ENCODE measurements at places on chromosomes 12 and 14. TPM values are rescaled to one million over a fixed set of nuclear protein-coding genes. Genes with fewer than 3 reads are reported as not detected.

Gene SLCO1B1
- not detected for total RNA-seq

Gene KRT74
- total RNA-seq = not detected

- DNase-seq = no peak
- peaks cover 18% of the 10 kb centered on the region for H3K4me1 ChIP-seq
- no peaks in the 10 kb centered on the region for H3K36me3 ChIP-seq
- H3K27me3 ChIP-seq = no peaks in the 10 kb centered on the region
- no peak overlapping the region for H3K4me3 ChIP-seq
Observed at GRCh38 chr14:52918486-52918885, 32.4 kb downstream of the FERMT2 start.

- no peak for DNase-seq
- H3K27ac ChIP-seq = no peak overlapping the region
- H3K27me3 ChIP-seq = peaks cover 76% of the 10 kb centered on the region
- peaks cover 12% of the 10 kb centered on the region for H3K4me1 ChIP-seq
- peak overlapping the region; percentile 52 for H3K4me3 ChIP-seq
Observed at GRCh38 chr12:54195737-54196347, 7.1 kb upstream of the SMUG1 start.

- H3K4me3 ChIP-seq = no peak overlapping the region
- H3K27me3 ChIP-seq = no peaks in the 10 kb centered on the region
- peaks cover 16% of the 10 kb centered on the region for H3K4me1 ChIP-seq
- H3K36me3 ChIP-seq = no peaks in the 10 kb centered on the region
- no peak for DNase-seq
- H3K27ac ChIP-seq = no peak overlapping the region
Observed at GRCh38 chr12:46661110-46661845, 164.5 kb downstream of the SLC38A4 start.
